Stimulated activated CD8-positive, alpha-beta memory T cell treated with anti-CD3 and anti-CD28 coated beads, Interleukin-7, amount 100 ng/mL, for 4 hours (primary cell): ENCODE measurements at places on chromosomes 4 and X.

- no peak for DNase-seq
Observed at GRCh38 chr4:139872274-139872673, 206.7 kb downstream of the MGST2 start.

DNA sequence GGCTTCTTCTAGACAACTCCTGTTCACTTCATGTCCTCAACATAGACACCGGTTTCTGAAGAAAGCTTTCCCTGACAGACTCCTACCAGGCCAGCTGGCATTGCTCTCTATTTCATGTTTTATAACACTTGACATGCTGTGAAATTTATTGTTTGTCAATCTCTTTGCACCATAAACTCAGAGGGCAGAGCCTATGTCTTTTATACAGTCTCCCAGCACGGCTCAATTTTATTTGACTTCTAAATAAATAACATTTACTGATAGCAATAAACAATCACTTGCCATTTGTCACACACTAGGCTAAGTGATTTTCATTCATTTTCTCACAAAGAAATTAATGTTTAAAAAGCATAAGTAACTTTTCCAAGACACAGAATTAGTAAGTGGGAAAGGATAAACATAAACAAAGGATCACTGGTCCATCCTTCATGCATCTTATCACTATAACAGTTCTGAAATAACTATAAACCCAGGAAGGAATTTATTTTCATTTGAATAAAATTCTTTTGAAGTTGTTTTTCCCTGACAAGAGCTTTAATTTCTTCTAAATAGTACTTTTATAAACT, 577.6 kb downstream of the TECRL start:
- no peak for DNase-seq

- no peak for DNase-seq
Observed at GRCh38 chrX:4263030-4263803, 549.8 kb upstream of the PRKX start.

- DNase-seq = no peak
Observed at GRCh38 chrX:122850326-122850725, 333.8 kb upstream of the GRIA3 start.

DNA sequence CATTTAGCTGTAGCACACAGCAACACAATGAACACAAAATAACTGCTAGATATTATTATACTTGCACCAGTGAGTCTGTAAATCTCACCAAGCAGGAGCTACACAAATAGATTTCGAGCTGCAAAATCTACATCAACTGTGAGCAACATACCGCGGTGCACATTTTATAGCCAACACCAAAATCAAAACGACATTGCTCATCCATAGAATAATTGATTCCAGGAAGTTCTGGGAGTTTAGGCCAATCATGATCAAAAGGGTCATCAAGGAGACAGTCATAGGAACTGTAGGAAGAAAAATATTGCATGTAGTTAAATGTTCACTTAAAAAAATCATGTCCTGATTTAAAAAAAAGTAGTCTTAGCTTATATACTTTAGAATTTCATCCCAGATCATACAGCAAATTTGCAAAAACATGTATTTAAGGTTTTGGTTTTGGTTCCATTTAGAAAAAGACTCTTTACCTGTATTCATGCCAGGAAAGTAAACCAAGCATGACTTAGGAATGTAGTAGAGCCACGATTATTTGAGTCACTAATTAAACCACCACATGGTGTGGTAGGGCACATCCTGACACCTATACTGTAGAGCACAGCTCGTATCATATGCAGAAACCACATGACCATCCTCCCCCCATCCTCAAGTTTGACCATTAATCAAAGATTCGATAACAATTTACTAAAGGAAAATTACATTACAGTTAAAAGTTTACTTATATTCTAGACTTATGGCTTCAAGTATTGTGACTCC, 250.4 kb downstream of the ADAMTS3 start:
- DNase-seq = no peak
